A549 (cell line): ENCODE measurements at places on chromosomes 1 and 21.

GRCh38 chr1:46342084-46342656, 1.6 kb downstream of the NSUN4 start:
- DNase-seq, result peak; percentile 22

DNA sequence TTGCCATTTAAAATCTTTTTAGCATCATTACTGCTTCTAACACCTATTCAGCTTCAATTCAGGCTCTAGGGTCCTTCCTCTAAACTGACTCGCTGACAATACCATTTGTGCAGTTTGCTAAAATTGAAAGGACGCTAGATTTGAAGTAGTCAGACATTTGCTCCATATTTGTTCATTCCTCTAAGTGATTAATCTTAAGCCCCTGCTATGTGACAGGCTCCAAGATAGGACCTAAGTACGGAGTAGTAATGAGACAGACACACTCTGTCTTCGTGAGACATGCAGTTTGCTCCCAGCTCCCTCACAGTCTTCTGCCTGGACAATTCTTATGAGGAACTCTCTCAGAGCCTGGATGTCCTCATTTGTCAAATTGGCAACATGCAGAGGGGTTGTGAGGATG, 26.1 kb upstream of the CD53 start:
- no peak for DNase-seq

DNA sequence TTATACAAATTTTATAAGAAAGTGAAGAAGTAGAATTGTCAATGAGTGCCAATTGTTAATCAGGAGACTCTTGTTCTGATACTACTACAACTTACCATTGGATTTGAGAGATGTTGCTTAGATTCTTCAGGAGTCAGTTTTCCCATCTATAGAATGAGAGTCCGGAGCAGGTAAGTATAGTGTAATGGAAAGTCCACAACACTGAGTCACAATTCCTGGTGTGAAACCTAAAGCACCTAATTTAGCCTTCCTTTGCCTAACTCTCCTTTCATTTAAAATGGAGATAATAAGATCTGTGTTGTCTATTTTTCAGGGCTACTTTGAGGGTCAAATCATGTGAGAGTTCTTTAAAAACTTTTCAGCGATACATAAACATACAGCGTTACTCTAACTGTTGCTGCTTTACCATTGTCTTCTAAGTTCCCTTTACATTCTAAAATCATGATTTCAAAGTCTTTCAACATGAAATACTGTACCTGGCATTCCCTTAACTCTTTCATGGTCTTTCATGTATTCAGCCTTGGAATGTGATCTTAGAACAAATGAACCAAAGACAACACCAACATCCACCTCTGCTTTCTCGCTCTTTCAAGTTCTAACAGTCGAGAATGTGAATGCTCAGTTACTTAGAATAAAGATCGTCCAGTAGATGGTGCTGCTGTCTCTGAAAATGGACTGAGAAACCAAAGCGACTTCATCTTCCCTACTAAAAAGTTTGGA, 90.9 kb downstream of the SLC30A10 start:
- DNase-seq, result peak; percentile 37

DNA sequence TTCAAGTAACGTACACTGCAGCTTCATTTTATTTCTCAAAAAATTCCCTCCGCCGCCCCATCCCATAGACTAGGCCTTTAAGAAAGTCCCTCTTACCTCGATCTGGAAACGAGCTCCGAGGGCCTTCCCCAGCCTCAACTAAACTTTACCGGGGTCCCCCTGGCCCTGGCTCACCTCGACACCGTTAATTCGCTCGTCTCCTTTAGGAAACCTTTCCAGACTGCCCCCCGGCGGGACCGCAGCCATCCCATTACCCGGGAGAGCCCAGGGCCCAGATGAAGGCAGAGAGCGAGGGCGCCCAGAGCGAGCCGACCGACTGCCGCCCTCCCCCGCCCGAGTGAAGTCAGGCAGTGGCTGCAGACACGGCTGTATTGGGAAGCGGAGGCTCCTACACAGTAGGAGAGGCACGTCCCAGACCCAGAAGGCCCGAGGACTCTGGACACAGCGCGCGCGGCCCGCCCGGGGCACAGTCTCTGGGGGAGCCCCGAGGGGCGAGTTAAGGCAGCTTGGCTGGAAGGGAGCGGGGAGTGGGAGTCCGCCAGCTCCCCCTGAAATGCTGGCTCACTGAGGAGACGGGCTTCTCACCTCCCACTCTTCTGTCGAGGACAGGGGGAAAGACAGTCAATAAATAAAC, 14.6 kb downstream of the SEMA6C start:
- DNase-seq, result no peak

DNA sequence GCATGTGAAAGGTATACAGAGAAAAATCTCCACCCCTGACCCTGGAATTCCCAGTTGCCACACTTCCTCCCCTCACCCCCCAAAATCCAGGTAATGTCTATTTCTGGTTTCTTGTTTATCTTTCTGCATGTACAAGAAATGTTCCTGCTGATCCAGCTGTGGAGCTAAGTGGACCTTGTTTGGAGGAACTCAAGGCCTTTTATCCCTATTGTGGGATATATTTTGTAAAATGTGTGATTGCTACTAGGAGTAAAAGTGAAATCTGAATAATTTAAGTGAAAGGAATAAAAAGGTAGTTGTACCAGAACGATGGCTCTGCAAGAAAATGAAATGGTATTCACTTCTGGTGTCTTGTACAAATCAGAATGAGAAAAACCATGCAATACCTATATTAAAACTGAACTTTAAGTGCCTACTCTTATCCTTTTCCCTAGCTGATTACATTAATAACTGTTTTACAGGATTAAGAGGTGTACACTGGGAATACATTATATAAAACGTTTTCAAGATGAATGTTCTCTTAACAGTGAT, 3.0 kb downstream of the SPEN start:
- no peak for DNase-seq

- no peak for DNase-seq
These were observed 15.6 kb upstream of the COL9A2 start for GRCh38 chr1:40332695-40333094.

GRCh38 chr1:55378582-55378981, 163.4 kb upstream of the USP24 start:
- peak; percentile 48 for DNase-seq

DNA sequence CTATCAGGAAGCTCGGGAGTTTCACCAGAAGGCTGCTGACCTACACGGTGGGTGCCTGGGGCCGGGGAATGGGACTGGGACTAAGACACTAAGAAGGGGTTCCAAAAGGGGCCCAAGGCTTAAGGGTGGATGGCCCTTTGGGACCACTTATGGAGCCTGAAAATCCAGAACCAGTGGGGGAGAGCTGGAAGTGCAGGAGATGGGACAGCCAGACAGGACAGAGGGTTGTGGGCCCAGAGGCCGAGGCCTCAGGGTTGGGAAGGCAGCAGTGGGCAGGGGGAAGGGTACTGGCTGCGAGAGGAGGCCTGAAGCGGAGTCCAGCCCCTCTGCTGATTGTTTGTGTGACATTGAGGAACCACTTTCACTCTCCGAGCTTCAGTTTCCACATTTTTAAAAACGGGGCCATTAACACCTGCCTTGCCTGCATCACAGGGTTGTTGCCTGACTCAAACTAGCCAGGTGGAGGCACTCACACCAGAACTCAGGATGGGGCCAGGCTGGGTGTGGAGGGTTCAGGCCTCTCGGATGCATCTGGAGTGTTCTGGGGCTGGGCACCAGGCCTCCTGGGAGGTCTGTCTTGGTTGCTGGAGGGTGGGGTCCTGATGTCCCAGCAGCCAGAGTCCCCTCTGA, 3.0 kb downstream of the TTC24 start:
- DNase-seq, result no peak

- DNase-seq, result peak; percentile 29
These were observed 509.4 kb downstream of the SMYD3 start for GRCh38 chr1:245997471-245998258.
